ENCODE measurements at places on chromosomes 13 and 19.

DNA sequence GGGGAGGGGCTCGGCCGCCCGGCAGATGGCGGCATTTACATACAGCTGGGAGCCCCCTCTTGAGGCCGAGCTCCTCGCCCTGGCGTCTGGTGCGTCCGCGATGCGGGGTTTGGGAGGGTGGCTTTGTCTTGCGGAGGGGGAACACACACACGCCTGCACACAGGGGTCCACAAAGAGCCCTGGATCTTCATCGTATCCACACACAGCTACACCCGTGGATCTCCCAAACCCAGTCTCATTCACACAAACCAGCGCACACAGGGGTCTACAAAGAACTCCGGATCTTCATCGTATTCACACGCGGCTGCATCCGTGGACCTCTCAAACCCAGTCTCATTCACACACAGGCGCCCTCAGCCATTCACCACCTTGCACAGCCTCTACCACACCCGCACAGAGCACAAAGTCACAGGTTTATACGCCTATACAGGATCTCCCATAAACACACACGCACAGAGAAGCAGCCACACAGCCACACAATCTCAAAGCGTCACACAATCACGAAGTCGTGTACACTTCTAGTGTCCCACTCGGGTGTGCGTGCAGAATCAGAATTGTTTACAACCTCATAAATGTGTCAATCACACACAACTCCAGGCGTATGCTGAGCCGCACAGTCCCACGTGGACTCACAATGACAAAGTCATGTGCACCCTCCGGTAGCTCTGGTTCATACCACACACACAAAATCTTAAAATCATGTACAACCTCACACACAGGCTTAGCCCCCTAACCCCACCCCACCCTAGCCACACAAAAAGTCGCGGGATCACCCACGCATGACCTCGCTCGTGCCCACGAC is 550 bp upstream of the DLL3 start:
- DNase-seq: no peak

GRCh38 chr19:53649746-53650593 is 18.2 kb downstream of the DPRX start:
- DNase-seq: no peak

- DNase-seq: no peak
Observed at GRCh38 chr19:8517551-8518442, 3.8 kb upstream of the ZNF414 start.

DNA sequence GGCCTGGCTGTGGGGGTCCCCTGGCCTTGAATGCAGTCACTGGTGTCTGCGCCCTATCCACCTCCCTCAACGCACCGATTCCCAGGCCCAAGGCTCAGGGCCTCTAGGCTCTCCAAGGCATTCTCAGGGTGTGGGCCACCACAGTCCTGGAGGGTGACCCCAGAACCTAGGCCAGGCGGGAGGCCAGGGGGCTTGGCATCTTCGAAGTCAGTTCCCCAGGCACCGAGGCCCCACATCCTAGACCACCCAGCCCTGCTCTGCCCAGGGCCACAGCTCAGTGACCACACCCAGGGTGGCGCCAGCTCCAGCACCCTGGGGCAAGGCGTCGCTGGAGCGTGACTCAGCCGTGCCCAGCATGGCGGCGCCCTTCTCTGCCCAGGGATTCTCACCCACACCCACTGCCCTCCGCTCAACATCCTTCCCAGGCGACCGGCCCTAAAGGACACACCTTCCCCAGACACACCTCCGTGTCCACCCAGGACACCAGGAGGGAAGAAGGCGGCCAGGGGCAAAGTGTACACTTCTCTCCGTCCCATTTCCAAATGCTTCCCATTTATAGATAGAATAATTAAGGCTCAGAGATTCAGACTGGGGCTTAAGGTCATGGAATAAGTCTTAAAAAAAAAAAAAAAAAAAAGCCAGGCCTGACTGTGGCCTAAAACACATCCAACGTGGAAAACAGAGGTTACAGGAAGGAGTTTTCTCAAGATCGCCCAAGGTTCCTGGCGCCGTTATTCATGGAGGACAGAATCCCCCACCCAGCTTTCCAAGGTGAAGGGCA is 36.4 kb upstream of the NANOS3 start:
- no peak for DNase-seq

- DNase-seq: no peak
Observed at GRCh38 chr13:45773944-45774343, 71.8 kb downstream of the CBY2 start.

GRCh38 chr13:69373747-69374425 is 733.7 kb upstream of the ATXN8OS start:
- no peak for DNase-seq

DNA sequence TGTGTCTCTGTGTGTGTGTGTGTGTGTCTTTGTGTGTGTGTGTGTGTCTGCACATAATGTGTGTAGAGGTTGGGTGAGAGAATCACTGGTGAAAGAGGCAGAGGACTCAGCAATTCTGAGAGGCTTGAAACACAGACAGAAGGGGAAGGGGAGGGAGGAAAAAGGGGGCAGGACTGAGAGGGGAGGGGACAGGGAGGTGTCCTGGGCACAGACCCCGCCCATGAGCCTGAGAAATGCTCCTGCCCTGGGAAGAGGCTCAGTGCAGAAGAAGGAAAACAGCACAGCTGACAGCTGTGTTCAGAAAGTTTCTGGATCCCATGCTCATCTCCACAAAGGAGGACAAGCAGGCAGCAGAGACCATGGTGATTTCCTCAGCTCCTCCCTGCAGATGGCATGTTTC is 59.1 kb upstream of the CEACAM8 start:
- DNase-seq: no peak

GRCh38 chr13:113837560-113838355 is 26.1 kb downstream of the GAS6 start:
- peak; percentile 92 for DNase-seq

DNA sequence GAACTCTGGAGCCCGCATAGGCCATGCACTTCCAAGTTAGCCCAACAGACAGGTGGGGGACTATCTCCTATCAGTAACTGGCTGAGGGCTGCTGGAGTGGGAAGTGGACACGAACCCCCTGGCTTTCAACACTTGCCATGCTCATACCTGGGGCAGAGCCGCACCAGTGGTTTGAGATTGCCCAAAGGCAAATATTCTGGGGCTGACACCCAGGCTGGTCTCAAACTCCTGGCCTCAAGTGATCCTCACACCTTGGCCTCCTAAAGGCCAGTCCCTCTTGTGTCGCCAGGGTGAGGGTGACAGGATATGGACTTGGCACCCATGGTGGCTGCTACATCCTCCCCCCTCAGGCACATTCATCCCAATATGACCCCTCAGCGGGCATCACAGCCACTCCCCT is 13.1 kb downstream of the NFKBID start:
- no peak for DNase-seq

GRCh38 chr19:2475018-2475701 is 767 bp upstream of the GADD45B start:
- no peak for DNase-seq

- DNase-seq: no peak
Observed at GRCh38 chr13:80973721-80974120, 632.8 kb upstream of the SPRY2 start.

DNA sequence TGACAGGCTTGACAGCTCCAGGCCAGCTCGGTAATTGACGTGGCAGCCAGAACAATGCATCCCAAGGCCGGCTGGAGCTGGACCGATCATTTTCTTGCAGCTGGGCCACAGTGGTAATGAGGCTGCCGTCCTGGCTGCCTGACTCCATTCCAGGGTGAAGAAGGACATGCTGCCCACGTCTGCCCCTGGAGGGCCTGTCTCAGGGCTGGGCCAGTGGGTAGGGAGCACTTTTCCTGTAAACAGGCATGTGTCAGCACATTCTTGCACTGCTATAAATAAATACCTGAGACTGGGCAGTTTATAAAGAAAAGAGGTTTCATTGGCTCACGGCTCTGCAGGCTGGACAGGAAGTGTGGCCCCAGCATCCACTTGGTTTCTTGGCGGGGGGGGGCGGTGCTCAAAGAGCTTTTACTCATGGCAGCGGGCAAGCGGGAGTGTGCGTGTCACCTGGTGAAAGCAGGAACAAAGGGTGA is 38.1 kb upstream of the KCTD15 start:
- no peak for DNase-seq

DNA sequence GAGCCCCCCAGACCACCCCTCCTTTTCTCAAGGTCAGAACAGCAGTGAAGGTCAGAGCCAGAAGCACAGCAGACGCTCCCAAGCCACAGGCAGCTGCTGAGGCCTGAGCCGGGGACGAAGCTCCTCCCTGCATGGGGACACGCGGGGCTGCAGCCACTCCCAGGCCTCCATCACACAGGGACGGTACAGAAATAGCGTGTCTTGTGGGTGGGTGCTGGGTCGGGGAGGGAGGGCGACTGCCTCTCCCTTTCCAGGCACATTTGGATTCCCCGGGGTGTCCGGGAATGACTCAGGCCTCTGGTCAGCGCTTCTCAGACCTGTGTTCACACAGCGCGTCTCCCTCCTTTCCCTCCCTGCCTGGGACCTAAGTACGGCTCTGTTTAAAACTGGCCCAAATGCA is 33.2 kb downstream of the RASA3 start:
- DNase-seq: peak; percentile 62

DNA sequence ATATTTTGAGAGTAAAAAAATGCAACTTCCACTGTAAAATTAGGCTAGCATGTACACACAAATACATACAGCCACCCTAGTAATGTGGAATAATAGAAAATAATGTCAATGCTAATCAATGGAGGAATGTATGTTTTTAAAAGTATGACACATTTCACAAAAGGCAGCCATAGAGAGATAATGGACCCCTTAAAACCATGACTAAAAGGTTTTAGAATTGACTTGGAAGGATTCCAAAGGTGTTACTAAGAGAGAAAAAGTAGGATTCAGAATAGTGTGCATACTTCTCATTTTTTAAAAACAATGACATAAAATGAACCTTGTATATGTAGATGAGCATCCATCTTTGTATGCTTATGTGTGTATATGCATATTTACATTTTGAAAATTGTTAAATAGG is 597.9 kb upstream of the PCDH9 start:
- peak; percentile 17 for DNase-seq

GRCh38 chr19:55208880-55209692 is at the start of gene PTPRH:
Gene PTPRH (minus strand): TSS chr19:55209501. CDS start chr19:55209433, 68 bp downstream.
- no peak for DNase-seq

GRCh38 chr19:4350726-4351125 is 7.4 kb downstream of the MPND start:
- DNase-seq: no peak

- no peak for DNase-seq
Observed at GRCh38 chr19:6014551-6015135, 36.7 kb upstream of the RANBP3 start.

DNA sequence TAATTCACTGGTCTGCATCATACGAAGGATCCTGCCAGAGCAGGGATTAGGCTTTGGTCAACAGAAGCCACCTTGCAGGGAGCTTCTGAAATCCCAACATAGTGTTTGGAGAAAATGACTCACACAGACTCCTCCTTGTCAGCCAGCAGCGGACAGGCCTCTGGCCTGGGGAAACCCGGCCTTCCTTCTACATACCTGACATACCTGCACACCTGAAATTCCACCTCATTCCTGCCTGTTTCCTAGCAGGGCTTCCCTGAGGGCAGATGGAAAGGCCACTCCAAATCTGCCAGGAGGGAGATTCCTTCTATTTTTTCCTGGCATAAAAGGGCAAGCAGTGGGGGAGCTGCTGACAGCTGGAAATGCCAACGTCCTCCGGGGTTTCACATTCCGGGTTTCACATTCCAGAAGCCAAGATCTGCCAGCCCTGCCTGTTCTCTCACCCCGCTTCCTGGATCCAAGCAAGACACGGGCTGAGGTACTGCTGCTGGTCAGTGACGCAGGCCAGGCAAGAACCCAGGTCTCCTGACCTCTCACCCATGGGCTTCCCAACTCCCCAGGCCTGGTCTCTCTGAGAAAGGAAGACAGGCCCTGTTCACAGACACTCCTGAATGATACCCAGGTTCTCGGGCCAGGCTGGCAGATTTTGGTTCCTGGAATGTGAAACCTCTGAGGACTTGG is 18.2 kb upstream of the IGFL1 start:
- DNase-seq: no peak

DNA sequence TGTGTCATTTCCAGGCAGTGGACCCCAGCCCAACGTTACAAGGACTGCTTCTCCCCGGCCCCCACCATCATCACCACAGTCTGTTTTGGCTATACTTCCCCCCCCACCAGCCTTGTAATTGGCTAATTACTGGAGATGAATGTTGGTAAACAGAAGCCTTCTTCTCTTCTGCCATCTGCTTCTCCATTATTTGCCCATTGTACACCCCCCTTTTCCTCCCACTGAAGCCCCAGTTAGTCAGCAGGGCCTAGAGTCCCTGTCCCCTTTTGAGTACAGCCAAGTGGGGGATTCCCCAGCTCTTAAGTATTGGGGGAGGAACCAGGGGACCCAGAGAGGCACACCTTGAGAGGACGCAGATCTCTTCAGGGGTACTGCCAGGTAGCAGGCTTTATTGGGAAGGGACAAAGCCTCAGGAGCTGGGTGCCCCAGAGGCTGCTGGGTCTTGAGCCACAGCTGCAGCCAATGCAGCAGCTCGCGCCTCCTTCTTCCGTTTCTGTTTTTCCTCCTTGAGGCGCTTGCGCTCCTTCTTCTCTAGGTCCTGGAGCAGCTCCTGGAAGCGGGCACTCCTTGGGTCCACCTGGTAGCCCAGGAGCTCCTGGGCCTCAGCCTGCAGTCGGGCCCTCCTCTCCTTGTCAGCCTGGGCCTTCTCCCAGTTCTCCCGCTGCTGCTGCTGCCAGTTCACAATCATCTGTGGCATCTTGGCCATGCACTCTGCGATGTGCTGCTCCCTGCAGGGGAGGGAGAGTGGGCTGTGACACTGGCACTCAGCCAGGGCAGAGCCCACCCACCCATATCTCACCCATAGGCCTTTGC is 3.0 kb downstream of the GADD45GIP1 start:
- DNase-seq: no peak

DNA sequence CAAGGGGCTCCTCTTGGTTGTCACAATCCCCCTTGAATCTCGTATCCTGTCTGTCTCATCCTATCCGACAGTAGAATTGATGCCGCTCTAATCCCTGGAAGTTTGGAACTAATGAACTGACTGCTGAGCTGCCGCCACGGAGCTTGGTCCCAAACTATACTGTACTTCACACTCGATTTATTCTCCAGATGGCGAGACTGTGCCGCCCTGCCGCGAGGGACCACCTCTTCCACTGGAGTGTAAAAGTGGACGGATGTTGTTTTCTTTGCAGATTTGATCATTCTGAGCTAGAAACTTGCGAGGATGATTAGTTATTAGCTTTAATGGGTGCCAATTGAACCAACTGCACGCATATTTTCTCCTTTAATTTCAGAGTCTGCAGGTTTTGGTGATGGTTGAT is 117.2 kb downstream of the ZIC5 start:
- DNase-seq: no peak

Measured in non-pigmented ciliary epithelial cell (primary cell).